ENCODE measurements at places on chromosomes 3 and 15. TPM values are rescaled to one million over a fixed set of nuclear protein-coding genes. Genes with fewer than 3 reads are reported as not detected.

Gene OR5K2
- not detected for total RNA-seq

Gene CLDN16
- total RNA-seq: 0.09 TPM

Gene ZKSCAN7
- total RNA-seq: 5.0 TPM

Gene MSL2
- 27.3 TPM for total RNA-seq

Gene TRPM7
- total RNA-seq: 92.6 TPM

Gene UCN2
- total RNA-seq: 0.54 TPM

Gene UBE3A
- 60.3 TPM for total RNA-seq

Gene MAGEL2
- under 0.01 TPM for total RNA-seq

Gene FAM3D
- total RNA-seq: not detected

Gene MOBP
- not detected for total RNA-seq

Gene NDUFB4
- total RNA-seq: 5.6 TPM

Gene ZPLD1
- total RNA-seq: 0.33 TPM

Gene EHHADH
- total RNA-seq: 11.7 TPM

Gene P2RY13
- not detected for total RNA-seq

Gene INSYN1
- 1.2 TPM for total RNA-seq

Gene WDR5B
- 8.0 TPM for total RNA-seq

Gene TRANK1
- 123 TPM for total RNA-seq

Gene CCDC191
- total RNA-seq: 4.2 TPM

Gene CCR9
- not detected for total RNA-seq

Gene GPR156
- total RNA-seq: 0.90 TPM

Gene SLC9C1
- total RNA-seq: 0.33 TPM

Gene CTXN2
- total RNA-seq: not detected
